IPS DF 19.7 (cell line): ENCODE measurements at places on chromosomes 12 and 14.

DNA sequence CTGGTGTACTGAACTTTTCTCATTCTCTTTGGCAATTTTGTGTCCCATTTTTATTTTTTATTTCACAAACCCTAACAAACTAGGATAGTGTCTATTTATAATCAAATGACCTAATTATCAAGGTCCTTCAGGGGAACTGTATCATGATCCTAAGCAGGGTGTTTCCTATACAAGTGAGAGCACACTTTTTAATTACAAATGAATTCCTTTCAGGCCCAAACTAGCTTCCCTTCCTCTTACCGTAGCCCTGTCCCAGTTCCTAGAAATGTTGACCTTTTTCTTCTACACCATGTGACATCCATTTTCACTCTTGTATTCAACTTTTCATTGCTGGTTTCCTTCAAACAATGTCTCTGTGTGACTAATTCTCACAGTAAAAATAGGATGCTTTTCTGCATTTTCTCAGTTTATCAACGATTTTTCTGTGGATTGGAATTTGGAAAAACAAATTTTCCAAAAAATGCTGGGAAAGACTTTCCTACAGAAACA is 411.4 kb downstream of the CCDC91 start:
- DNase-seq, result no peak

- no peak for DNase-seq
Observed at GRCh38 chr14:65637780-65638179, 225.2 kb downstream of the FUT8 start.

DNA sequence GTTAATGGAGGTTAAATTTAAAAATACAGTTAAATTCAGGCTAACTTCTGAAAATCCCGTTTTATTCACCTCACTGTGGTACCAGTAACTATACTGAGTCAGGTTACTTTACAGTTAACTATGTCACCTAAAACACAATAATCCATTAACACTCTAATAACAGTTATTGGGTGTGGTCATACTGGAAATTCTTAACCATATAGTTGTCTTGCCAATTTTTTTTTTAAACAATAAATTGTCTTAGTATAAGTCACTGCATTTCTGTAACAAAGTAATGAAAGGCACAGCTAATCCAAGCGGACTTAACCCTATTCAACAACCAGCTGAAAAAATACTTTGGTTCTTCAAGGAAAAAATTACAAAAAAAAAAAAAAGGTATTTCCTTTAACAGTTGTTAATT is 16.2 kb upstream of the PHLDA1 start:
- DNase-seq, result no peak

DNA sequence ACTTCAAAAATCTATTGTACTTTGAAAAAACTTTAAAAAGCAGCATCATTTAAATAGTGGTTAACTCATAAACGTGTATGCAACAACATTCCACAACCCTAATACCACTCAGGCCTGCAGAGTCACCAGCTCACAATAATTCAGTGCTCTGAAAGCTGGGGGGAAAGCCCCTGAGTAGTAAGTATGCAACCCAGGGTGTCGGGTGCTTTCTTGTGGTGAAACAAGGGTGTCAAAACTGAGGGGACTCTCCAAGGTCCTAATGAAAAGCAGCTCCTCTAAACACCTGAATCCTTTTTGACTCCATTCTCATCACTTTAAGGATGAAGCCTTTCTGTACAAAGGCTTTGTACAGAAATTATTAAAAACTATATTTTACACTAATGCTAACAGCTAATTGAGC is 33.7 kb downstream of the FGFR1OP2 start:
- no peak for DNase-seq

GRCh38 chr14:89232265-89233070 is 184.6 kb downstream of the FOXN3 start:
- no peak for DNase-seq

- no peak for DNase-seq
Observed at GRCh38 chr14:36264595-36264994, 55.8 kb downstream of the MBIP start.

DNA sequence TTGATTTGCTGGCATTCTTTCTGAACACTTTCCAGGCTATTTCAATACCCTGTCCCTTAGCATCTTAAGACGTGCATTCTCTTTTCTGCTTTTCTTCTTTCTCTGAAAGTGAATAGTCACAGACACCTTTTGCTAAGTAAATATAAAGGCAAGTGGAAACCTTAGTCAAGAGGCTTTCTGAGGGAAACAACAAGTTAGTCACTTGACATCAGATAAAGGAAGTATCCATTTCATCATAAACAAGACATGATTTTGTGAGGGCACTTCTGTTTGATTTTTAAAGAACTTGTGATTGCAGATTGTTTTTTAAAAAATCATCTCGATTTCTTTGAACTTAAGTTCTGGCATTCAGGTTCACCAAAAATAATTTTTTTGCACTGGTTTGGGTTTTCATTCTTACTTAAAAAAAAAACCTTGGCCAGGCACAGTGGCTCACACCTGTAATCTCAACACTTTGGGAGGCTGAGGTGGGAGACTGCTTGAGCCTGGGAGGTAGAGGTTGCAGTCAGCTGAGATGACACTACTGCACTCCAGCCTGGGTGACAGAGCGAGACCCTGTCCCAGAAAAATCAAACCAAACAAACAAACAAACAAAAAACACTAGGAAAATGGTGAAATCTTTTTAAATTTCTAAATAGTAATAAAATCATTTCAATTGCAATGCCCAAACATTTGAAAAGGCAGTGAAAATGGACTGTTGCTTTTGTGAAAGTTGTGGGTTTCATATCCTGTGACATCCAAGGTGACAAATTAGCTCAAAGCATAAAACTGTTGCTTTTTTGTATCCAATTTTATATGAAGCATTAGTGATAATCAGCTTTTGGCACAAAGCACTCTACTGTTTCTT is 8.3 kb upstream of the KLHL42 start:
- no peak for DNase-seq

GRCh38 chr12:114340231-114340630 is 65.7 kb downstream of the TBX5 start:
- DNase-seq, result no peak

DNA sequence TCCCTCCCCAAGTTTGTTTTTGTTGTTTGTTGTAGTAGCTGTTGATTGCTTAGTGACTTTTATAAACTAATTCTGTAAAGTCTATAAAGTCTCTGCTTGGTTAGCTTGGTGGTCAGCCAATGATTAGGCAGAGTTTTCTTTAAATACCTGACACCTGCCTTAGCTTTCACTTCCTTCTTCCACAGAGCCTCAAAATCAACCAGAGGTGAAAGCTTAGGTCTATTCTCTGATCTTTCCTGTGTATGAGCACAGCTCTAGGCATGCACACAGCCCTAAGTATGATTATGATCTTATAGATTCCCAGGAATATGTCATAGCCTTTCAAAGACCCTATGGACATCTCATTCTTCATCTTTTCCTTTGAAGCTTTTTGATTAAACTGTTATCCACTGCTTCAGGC is 514.7 kb downstream of the AACS start:
- no peak for DNase-seq

- no peak for DNase-seq
Observed at GRCh38 chr14:68235011-68235410, 415.4 kb downstream of the RAD51B start.

DNA sequence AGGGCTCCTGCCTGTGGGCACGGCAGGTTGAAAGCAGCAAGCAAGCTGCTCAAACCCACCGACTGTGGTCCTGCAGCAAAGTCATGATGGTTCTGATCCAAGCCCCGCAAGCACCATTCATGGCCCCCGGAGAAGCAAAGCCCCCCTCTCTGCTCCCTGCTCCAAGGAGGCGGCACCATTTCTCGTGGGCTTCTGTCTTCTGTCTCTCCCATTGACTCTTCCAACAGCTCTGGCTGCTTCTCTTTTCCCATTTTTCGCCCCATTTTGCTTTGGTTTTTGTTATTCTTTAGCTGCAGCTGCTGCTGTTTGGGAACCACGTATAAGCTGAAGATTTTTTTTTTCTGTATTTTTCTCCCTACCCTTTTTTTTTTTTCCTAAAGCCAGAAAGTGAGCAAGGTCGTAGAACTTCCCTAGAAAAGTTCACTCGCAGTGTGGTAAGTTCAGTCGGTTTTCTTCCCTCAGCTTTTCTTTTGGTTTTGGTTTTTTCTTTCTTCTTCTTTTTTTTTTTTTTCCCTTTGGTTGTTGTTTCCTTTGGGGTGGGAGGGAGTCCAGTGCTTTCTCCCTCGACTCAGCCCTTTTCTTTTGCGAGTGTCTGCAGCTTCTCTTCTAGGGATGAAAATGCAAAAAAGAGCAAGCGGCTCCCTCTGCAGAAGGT is 354.1 kb downstream of the DPF3 start:
- no peak for DNase-seq

DNA sequence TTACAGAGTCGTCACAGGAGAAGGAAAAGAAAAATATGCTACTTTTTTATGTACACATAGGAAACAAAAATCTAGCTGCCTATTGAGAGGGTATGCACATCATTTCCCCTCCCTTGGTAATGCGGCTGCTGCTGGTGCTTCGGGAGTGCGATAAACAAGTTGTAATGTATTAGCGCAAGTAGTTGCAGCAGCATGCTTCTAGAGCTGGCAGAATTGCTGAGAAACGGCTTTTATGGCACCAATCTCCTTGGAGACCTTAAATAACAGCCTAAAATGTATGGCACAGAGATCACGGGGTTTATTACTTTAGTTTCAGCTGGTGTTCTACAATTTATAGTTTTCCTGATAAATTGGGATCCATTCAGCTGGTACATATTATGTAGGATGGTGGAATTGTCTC is 447.6 kb upstream of the TMPO start:
- DNase-seq, result no peak

DNA sequence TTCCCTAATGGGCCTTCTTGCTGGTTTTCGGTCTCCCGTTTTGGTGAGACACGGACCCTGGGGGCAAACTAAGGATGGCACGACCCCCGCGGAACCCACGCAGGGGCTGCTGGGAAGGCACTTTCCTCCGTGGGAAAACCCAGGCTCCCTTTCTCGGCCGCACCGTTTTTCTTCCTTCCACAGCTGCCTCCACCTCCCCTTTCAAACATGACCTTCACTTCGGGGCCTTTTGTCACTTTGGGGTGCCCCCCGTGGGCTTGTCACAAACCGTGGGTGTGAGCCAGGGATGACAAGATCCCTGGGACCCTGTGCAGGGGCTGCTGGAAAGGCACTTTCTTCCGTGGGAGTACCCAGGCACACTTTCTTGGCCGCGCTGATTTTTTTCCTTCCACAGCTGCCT is 268.7 kb downstream of the ALG10 start:
- no peak for DNase-seq

GRCh38 chr14:77526266-77526665 is 27.6 kb upstream of the ISM2 start:
- DNase-seq, result no peak

- no peak for DNase-seq
Observed at GRCh38 chr14:91873471-91874415, 6.4 kb upstream of the TC2N start.

DNA sequence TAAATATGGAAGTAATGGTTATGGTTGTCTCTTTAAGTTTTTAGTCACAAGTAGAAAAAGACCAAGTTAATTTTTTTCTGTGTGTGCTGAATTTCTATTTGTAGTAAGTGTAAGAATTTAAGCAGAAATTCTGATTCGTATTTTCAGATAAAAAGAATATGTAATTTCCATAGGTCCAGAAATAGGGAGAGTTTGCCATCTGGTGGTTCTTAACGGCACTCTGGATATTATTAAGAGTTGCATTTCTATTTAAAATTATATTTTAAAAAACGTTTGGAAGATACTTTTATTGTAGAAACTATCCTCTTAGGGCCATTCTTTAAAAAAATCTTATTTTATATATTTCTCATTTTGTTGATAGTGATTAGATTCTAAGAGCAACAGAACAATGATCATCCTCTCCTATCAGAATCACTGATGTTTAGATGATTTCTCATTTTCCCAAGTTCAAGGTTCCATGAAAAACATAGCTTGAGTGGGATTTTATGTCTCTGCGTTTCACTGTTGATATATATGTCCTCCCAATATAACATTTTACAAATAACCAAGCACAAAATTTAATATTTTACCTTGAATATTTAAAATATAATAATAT is 88.3 kb downstream of the LRRK2 start:
- no peak for DNase-seq

GRCh38 chr12:70247653-70248199 is 4.5 kb downstream of the CNOT2 start:
- DNase-seq, result no peak

DNA sequence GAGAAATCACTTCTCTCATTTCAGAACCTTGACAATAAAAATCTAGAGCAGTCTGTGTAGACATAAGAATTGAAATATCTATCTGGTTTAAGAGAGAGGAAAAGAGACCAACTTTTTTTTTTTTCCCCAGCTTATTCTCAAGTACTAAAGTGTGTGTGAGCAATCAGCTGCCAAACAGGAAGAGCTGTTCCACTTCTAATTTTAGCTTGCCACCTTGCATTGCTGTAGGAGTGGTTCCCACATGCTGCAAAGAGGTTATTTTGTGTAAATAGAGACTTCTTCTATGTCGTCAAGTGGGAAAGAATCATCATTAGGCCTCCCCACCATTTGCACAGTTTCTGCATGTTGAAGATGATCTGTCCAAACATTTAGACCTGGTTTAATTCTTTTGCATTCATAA is 142.6 kb downstream of the NPAS3 start:
- no peak for DNase-seq

DNA sequence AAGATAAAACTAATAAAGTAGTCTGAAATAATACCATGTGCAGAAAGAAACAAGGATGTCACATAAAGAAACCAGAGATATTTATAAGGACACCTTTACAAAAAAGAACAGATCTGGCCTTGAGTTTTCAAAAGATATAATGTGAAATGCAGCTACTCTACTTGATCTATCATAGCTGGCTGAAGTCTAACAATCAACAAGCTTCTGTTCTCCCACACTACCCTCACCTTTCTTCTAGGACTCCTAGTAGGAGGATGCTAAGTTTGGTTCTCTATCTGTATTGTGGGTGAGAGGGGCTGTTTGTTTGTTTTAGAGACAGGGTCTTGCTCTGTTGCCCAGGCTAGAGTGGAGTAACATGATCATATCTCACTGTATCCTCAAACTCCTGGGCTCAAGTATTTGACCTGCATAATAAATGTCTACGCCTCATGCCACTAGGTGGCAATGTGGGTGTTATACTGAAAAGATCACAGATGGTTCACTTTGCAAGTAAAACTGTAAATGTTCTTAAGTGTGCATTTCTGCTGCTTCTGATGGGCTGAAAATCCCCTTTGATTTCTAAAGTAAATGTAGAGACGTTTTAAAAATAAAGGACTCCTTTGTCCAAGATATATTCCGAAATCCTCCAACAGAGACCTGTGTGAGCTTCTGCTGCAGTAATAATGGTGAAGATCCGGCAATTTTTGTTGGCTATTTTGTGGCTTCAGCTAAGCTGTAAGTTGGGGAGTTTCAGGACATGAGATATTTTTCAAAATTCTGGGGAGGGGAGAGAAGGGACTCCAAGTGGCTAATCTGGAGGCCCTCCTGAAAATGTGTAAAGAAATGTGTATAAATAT is 269.3 kb downstream of the DAD1 start:
- DNase-seq, result no peak

- no peak for DNase-seq
Observed at GRCh38 chr12:67357376-67358125, 88.4 kb downstream of the CAND1 start.

GRCh38 chr14:58061581-58061980 is 90.4 kb downstream of the ARMH4 start:
- DNase-seq, result no peak

- no peak for DNase-seq
Observed at GRCh38 chr14:101772770-101773169, 11.3 kb downstream of the PPP2R5C start.
